Gastrocnemius medialis (tissue), 4 donors: ENCODE measurements at places on chromosomes 1 and 21. TPM values are rescaled to one million over a fixed set of nuclear protein-coding genes. Genes with fewer than 3 reads are reported as not detected.

The TRABD2B gene
- total RNA-seq: 0.15 TPM

DNA sequence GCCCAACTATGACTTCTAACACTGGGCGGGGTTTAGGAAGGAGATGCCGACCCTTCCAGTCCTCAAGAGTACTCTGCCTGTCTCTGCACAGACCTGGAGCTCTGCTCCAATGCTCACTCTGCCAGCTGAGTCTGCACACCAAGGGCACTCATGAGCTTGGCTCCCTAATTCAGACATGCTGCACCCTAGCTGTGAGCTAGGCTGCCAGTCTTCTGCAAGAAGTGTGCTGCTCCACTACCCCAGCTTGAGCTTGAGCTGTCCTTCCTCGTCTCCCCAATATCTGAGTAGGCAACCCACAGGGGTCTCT, 13.2 kb downstream of the TP53BP2 start:
- DNase-seq: no peak

The RAB42 gene
- not detected for total RNA-seq

DNA sequence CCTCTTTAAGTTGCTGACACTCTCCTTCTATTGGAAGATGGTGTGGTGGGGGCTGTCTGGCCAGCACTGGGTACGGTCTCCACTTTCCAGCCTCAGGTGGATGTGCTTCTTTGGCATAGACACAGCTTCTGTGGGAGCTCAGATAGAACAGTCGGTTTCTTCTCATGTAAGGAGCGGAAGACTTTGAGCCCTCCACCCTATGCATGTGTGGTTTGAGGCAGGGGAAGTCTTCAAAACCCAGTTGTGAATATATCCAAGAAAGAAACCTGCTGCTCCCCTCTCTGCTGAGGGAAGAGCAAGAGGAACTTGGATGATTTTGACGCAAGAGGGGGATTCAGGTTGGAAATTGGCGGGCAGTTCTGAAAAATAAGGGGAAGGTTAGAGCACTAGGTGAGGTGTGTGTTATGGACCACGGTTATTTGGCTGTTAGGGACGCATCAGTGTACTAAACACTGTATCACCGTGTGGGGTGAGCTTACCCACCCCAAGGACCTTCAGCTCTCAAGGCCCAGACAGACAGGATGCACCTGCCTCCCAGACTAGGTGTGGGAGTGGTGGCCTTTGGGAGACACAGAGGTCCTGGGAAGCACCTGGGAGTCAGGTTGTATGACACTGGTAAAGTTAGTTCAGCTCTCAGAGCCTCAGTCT, 36.2 kb downstream of the IL6R start:
- DNase-seq: no peak

The FCRLB gene
- total RNA-seq: not detected

GRCh38 chr1:184068354-184068753, 16.8 kb downstream of the TSEN15 start:
- no peak for DNase-seq

The KLHDC7A gene
- not detected for total RNA-seq

GRCh38 chr1:21781815-21782348, 1.1 kb downstream of the USP48 start:
- DNase-seq: no peak

DNA sequence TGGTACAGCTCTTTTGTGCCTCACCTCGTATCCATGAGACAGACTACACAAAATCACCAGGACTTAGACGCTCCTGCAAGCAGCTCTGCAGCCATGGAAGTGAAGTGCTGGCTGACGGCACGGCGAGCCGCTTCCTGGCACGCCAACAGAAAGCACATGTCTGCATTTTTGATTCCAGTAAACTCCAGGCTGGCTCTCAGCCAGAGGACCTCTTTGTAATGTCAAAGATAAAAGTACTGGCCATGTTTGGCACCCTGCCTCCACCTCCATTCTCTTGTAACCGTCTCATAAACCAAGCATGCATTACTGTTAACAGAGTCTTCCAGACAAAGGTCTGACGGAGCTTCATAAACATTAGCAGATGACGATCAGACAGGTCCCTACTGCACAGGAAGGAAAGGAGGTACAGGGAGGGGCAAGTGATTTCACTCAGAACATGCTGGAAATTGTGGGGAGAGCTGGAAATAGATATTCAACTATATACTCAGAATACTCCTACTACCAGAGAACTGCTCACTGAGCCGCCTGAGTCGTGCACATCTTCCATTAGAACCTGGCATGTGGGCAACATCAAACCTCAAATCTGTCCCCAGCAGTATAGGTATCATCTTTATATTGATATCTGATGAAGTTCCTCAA, 632.0 kb downstream of the SMYD3 start:
- DNase-seq: no peak

DNA sequence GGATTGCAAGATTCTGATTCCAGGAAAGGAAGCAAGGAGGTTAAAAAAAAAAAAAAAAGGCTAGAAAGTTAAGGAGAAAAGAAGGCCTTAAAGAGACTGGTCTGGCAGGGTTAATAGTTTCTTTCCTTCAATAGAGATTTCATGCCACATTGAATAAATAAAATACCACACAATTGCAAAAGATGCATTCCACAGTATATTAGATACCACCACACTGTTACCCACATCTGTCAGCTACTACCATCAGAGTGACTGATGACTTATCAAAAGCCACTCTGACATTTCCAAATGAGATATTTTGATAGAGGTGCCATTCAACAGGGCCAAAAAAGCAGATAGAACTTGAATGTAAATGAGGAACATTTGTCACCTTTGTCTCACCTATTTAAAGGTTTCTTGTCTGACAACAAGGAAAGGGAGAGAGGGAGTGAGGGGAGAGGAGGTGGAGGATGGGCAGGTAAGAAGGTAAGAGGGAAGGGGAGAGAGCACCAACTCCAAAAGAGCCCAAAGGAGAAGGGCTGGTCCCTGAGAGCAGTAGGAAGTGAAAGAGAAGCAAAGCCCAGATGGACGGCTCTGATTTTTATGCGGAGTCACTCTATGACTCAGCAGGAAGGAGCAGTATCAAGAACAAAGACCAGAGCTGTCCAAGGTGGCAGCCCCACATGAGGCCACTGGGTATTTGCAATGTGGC, 38.3 kb downstream of the LRRN2 start:
- no peak for DNase-seq

GRCh38 chr1:162538815-162539431, 22.6 kb upstream of the UAP1 start:
- DNase-seq: no peak

The AVPR1B gene
- not detected for total RNA-seq

The ZNF648 gene
- not detected for total RNA-seq

DNA sequence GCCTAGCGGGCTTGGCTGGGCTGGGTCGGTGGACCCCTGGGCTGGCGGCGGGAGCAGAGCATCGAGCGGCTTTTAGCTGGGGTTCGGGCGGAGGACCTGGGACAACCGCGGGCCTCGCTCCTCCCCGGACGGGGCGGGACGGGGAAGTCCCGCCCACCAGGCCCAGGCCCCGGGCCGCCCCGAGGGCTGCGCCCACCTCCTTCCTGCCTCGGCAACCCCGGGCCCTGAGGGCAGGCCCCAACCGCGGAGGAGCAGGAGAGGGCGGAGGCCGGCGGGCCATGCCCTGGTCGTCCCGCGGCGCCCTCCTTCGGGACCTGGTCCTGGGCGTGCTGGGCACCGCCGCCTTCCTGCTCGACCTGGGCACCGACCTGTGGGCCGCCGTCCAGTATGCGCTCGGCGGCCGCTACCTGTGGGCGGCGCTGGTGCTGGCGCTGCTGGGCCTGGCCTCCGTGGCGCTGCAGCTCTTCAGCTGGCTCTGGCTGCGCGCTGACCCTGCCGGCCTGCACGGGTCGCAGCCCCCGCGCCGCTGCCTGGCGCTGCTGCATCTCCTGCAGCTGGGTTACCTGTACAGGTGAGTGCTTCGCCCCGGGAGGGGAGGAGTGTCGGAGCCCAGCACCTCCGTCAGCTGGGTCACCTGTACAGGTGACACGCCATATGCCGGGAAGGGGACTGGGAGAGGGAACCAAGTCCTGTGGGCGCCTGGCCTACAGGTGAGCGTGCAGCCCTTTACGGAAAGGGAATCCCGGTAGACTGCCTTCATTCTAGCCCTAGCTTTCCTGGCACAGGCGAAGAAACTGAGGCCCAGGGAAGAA, at the start of gene XKR8:
Gene XKR8, plus strand, starts transcription at position 182 of the 812 bp plus-strand sequence. Its CDS starts 97 bp downstream, at position 279.
- peak; percentile 41 for DNase-seq

The LCE2B gene
- not detected for total RNA-seq
